ENCODE measurements at places on chromosomes 6 and 20. TPM values are rescaled to one million over a fixed set of nuclear protein-coding genes. Genes with fewer than 3 reads are reported as not detected.

DNA sequence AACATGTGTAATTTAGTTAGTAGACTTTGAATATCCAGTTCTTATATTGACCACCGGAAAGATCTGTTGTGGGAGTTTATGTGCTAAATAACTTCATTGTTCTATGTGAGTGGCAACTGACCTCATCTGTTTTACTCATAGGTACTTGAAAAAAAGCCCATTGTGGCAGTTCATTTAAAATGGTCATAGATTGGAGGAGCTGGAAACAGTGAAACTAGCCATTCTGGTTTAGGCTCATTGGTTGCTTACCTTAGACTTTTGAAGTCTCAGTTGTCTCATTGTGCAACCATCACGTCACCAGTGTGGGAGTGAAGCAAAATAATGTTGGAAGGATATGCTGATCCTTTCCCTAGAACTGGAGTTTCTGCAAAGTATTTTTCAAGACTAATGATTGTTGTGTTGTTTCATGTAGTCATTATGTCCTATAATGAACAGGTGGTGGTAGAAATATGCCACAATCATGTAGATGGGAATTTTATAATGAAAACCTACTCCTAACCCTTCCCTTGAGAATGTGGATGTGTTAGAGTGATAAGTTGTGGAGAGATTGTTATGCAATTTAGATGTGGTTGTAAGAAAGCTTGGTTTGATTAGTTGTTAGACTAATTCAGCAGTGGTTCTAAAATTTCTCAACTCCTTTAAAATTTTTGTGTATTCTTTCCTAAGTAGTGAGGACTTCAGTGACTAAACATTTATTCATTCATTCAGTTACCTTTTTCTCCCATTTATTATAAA lies 18.3 kb downstream of the DSP start:
- no peak for DNase-seq

GRCh38 chr6:67775333-67775732 lies 859.7 kb upstream of the ADGRB3 start:
- DNase-seq: no peak

DNA sequence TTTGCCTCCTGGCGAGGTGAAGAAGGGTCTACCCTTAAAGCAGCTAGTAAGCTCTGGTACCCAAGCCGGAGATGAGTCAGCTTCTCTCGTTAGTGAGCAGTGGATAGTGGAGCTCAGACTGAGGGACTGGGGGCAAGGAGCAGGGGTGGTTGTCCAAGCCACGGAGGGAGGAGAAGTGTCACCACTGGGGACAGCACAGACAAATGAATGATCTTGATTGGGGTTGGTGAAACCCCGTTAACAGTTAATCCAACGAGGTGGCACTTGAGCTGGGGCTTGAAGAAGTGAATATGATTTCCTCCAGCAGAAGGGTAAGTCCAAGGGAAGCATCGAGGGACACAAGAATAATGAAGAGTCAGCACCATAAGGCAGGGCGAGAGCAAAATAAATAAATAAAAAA lies 43.0 kb downstream of the JARID2 start:
- no peak for DNase-seq

DNA sequence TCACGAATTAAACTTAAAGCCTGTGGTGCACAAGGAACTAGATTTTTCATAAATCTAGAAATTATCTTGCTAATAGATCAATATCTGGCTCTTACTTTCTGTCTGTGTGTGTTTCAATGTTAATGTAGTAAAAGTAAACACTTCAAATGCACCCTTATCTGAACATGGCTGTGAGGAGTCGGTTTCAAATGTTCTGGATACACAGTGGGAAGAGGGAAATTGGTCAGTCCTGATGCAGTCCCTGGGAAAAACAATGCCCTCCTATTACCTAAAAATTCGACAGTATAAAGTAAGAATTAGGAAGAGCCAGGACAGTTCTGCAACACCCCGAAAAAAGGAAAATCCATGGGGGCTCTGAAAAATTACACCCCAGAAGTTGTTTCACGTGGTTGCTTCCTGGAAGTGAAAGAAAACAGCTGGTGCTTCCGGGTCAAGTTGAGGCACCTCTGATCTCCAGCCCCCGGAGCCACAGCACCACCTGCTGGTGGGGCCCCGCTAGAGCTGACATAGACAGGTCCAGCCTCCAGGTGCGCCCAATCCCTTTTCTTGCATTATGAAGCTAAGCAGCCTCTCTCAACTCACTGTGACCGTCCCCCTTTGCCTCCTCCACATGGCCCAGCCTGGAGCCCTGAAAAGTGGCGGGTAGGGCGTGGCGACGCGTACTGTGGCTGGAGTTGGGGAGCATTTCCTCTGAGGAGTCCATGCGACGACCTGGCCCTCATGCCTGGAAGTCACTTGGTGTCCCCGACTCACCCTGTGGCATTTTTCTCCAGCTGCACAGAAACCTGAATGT lies 8.3 kb downstream of the SEMG2 start:
- DNase-seq: no peak

GRCh38 chr6:152154559-152155356 lies 347.3 kb downstream of the ESR1 start:
- no peak for DNase-seq

- peak; percentile 38 for DNase-seq
Measured at GRCh38 chr20:1417273-1417672, 24.4 kb upstream of the FKBP1A start.

DNA sequence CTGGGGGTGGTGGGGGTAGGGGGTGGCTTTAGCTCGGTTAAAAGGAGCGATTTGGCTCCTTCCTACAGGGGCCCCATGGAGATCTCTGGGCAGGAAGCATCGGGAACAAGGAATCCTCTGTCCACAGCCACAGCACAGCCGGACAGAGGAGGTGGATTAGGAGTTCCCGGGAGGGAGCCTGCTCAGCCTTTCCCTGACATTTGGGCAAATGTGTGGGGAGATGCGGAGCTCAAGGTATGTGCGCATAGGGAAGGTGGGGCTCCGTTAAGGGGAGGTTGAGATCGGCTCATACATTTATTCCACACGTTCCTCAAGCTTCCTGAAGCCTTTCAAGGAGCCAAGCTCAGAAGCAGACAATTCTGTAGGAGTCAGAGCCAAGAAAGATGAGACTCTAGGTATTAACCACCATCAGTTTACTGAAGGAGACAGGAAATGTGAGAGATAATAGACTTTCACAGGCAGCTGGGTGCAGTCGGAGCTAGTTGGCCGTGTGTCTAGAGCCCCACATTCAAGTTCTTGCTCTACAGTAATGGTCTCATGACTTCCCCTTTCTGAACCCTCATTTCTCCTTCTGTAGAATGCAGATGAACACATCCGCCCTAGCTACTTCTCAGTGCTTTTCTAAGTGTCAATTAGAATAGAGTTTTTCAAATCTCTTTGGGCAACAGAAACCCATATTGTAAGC lies 40.8 kb upstream of the EPB41L1 start:
- no peak for DNase-seq

DNA sequence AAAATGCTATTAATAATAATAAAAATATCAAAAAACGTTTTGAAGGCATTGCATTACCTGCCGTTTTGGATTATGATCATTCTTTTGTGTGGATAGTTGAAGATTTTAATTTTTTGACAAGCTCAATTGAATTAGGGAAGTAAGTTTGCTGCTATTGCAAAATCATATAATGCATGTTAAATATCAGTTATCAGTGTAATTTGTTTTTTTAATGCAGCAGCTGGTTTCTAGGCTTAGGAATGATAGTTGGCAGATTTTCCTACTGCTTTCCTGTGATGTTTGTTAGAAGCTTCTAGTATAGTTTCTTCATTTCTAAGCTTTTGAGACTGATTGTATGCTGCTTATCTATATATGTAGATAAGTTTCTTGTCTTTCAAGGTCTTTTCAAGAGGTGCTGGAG lies 99.0 kb downstream of the JARID2 start:
- DNase-seq: no peak

DNA sequence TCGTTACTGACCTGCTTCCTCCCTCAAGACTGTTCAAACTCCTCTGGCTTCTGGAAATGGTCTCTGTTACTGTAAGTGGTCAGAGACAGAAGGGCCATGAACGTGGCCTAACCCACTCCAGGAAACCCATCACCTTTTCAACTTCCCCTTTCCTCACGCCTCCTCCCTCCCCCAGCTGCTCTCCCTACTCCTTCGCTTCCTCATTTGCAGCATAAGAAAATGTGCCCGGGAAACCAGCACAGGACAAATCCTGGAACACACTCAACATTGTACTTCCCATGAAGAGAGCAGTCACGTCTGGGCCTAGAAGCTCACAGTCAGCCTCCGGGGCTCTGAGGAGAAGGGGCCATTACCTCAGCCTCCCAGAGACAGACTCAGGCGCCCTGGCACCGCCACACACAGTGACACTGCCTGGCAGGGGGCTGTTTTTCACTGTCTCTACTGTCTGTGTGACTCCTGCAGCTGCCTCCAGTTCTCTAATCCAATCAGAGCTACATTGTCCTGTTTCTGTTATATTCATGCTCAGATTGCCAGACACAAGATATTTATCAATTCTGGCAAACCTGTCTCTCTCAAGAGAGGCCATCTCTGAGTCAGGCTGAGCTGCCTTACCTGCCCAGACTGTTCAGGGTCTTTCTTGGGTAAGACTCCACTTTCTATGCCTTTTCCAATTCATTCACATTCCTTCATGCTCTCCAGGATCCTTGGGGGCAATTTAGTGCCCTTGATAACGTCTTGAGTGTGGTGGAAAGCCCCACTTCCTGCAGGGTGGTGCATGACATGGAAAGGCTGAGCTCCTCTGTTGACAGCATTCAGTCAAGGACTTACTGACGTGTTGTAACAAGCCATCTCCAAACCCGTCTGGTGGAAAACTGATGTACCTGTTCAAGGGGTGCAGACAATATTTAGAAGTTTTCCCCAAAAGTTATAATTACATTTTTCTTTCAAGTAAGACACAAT lies 242.2 kb downstream of the HIVEP2 start:
- DNase-seq: no peak

GHRH gene
- total RNA-seq: not detected

CST4 gene
- not detected for total RNA-seq

C20orf141 gene
- not detected for total RNA-seq

DEFB132 gene
- total RNA-seq: not detected

Measured in astrocyte (in vitro differentiated cells and primary cell).